ENCODE measurements at places on chromosomes 7 and 10.

- no peak for DNase-seq
These were observed 135.0 kb downstream of the JAZF1 start for GRCh38 chr7:28045592-28045991.

DNA sequence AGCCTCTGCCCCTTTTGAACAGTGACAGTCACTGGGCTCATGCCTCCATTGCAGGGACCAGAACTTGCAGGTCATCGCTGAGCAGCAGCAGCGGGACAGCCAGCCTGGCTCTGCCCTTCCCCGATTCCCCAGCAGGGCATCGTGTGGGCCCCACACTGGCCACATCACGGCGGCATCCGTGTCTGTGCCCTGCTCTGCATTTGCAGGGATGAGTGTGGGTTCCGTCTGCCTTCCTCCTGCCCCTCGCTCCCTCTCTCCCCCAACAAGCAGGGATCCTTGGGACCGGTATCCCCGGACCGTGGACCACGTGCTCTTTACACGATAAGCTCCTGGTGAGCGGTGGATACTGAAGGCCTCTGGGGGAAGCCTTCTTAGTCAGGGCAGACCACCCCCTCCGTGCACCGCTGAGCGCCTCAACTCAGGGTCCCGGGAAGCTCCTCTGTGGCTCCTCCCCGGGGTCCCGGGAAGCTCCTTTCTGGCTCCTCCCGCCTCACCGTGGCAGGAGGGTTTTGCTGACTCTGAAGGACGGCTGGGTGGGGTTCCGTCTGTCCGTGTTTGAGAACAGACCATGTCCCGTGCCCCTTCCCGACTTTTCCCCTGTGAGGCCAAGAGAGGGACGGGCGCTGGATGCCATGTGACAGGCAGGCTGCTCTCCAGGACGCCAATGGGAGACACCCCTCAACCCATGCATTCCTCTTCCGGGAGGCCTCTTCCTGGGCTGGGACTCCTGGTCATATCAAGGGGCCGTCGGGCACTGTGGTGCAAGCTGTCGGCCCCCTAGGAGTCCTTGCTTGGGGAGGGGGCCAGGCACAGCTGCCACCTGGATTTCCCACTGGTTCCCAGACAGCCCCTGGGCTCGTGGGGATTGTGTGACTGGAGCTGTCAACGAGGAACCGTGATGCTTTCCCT is 23.5 kb upstream of the NKX6-2 start:
- no peak for DNase-seq

GRCh38 chr7:85205754-85206153 is 18.9 kb upstream of the SEMA3D start:
- DNase-seq, result no peak

DNA sequence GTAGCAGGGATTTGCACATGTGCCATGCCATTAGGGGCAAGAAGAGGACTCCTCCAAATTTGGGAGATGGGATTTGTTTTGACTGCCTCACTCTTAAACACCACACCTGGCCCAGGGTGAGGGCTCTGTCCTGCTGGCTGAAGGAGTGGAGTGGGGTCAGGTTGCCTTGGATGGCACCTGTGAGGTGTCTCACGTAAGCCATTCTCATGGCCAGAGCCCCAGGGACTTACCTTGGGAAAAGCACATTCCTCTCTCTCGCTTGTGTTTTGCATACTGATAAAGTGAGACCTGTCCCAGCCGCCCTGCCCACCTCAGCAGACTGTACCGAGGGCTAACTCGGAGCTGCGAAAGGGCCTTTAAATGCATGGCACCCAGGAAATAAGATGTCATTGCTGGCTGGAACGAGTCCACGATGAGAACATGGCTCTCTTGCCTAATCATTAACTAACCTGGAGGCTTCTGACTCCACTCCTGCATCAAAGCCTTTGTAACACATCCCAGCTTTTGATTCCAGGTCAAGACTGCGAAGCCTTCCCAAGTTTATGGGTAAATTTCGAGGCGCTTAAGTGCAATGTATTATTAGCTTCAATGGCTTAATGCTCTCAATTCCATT is 184.0 kb upstream of the RNF32 start:
- no peak for DNase-seq
